ENCODE measurements at places on chromosomes 16 and 17.

- no peak for DNase-seq
Measured at GRCh38 chr17:17462048-17462824, 14.6 kb upstream of the MED9 start.

DNA sequence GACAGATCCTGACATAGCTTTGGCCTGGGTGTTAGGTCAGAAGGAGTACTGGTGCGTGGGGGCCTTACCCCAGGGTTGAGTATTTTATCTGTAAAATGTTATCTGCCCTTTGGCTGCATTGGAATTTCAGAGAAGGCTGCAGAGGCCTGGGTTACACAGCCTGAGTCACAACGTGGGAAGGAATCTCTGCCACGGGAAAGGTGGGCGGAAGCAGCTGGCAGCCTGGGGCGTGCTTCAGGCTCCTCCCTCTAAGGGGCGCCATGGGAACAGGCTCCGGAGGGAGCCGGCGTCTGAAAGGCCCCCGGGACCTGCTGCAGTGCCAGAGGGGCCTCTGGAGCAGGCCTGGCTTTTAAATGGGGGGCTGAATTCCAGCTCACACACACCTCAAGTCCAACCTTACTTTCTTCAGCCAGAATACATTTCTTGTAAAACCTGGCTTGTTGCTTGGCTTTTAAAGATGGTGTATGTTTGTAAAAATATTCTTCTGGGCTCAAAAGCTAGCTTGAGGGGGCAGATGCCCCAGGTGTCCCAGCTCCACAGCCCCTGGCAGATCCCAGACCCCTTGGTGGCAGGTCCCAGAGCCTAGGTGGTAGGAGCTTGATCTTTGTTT lies 142.2 kb downstream of the RAB11FIP4 start:
- no peak for DNase-seq

DNA sequence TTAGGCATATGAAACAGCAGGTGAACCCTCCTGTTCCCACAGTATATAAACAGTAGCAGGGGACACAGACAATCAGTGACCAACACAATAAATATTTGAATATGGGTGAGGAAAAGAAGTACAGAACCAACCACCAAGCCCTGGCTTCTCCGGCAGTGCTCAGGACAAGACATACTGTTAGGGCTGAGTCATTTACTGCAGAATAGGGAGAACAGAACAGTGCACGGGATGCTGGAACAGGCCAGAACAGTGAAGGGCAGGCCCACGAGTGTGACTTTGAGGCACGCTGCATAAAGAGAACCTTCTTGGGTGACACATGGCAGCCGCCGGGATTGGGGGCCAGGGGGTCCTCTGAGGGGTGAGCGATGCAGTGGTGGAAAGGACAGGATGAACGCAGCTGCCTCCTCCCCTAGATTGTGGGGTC lies 160.4 kb downstream of the CMIP start:
- no peak for DNase-seq

- DNase-seq, result no peak
Measured at GRCh38 chr16:73361061-73361460, 313.1 kb upstream of the ZFHX3 start.

- no peak for DNase-seq
Measured at GRCh38 chr16:15610369-15610871, 32.5 kb downstream of the MARF1 start.

DNA sequence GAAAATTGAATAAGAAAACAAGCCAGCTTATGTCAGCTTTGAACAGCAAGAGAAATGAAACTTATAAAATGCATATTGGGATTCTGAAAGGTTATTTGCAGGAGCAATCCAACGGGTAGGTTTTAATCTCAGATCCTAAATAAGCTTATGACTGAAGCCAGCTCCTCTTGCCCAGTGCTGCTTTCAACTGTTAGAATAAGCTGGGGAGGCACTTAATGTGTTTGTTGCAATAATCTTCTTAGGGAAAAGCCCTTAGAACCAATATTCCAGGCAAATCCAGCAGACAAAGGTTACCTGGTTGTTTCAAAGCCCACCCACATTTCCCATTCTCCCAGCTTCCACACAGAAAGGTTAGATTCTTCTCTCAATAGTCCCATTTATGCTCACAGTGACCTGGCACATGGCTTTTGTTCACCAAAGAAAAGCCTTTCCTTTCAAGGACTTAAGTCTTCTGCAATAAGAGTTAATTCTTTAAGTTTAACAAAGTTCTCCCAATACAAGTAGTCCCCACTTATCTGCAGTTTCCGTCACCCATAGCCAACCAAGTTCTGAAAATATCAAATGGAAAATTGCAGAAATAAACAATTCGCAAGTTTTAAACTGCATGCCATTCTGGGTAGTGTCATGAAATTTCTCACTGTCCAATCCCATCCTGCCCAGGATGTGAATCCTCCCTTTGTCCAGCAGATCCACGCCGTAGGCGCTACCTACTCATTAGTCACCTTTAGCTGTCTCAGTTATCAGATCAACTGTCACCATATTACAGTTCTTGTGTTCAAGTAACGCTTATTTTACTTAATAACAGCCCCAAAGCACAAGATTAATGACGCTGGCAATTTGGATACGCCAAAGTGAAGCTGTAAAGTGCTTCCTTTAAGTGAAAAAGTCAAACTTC lies 5.9 kb downstream of the TEX2 start:
- DNase-seq, result no peak

- DNase-seq, result no peak
Measured at GRCh38 chr17:57402681-57403180, 146.4 kb downstream of the MSI2 start.

GRCh38 chr17:71437166-71437565 lies 683.7 kb upstream of the SOX9 start:
- DNase-seq, result no peak

DNA sequence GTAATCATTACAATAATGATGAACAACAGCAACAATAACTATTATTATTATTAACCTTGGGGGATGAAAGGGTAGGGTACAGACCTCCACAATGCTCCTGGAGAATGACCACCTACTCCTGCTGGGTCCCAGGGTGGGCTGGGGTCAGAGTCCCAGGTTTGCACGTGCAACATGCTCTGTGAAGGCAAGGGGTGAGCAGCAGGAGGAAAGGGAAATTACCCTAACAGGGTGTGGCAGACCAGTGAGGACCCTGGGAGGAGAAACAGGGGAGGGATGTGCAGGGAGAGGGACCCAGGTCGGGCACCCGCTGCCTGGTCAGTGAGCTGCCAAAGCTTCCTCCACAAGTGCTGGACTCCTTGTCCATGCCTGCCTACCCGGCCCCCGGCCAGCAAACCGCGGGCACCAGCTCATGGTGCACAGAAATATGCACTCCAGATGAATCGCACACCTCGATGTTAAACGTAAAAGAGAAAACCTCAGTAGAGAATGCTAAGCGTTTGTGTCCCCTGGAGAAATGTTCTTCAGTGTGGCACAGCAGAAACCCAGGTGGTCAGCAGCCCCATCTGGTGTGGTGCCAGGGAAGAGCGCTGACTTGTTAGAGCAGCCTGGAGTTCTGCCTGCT lies 767.1 kb downstream of the KCNJ18 start:
- no peak for DNase-seq

DNA sequence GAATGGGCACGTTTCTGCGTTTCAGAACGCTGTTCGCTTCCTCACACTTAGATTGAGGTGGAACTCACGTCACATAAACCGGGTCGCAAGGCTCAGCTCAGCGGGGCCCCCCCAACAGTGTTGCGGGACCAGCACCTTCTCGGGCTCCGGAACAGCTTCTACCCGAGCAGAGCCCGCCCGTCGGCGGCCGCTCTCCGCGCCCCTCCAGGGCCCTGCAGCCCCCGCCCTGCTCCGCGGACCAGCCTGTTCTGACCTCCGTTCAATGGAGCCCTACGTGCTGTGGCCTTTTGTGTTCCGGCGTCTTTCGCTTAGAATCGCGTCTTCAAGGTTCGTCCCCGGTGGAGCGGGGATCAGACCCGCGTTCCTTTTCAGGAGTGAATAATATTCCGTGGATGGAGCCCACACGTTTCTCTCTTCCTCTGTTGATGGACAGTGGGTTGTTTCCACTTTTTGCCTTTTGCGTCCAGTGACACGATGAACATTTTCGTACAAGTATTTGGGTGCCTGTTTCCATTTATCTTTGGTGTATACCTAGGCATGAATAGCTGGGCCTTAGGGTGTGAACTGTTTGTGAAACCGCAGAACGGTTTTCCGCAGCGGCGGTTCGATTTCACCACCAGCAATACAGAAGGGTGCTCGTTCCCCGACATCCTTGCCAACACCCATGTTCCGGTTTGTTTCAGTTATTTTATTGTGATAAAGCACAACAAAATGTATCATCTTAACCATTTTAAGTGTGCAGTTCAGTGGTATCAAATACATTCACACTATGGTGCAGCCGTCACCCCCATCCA lies 2.3 kb upstream of the SLC22A31 start:
- DNase-seq, result no peak

- no peak for DNase-seq
Measured at GRCh38 chr16:50880926-50881325, 139.0 kb downstream of the CYLD start.

DNA sequence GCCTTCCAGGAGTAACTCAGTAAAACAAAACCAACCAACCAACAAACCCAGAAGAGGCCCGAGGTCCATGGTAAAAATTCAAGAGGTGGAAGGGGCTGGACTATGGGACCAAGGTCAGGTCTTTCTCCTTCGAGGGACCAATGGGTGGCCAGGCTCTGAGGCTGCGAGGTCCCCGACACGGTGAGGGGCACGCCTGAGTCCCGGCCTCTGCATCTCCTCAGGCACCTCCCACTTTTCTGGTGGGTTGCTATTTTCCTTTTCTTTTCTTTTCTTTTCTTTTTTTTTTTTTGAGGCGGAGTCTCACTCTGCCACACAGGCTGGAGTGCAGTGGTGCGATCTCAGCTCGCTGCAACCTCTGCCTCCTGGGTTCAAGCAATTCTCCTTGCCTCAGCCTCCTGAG lies 18.0 kb downstream of the CD7 start:
- DNase-seq, result no peak

DNA sequence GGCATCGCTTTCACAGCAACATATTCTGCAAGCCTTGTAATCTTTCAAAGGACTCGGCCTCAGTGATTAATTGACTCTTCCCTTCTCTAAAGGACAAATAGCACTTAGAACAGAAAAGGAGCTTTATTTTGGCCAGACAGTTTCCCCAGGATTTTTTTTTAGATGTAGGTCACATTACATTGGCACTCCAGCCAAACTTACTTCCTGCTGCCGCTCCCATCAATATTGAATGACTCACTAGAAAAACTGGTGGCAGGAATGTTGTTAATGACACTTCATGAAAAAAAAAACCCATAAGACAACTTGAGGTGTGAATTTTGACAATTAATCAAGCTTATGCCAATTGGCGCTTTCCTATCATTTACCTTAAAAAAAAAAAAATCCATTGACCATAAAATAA lies 432.6 kb downstream of the TOX3 start:
- DNase-seq, result no peak

GRCh38 chr16:72818236-72818845 lies 229.6 kb downstream of the ZFHX3 start:
- no peak for DNase-seq

DNA sequence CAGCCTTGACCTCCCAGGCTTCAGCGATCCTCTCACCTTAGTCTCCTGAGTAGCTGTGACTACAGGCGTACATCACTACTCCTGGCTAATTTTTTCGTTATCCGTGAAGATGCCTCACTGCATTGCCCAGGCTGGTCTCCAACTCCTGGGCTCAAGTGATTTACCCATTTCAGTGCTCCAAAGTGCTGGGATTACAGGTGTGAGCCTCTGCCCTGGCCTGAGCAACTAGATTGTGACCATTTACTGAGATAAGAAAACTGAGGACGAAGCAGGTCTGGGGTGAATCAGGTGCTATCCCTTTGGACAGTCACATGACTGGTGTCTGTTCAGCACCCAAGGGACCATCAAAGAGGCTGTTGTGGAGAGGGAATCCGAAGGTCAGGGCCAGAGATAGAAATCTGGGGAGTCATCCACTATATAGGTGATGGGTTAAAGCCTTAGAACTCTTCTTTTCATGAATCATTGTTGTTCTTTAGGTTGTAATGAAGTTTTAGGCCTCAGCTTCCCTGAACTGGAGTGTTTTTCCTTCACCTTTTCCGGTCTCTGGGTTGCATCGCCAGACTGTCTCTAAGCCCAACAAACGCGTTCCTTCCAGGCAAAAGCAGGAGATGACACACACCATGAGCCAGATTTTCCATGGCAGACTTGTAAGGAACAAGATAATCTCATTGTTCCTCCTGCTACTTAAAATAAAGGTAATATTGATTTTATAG lies 62.5 kb downstream of the FTO start:
- DNase-seq, result no peak

DNA sequence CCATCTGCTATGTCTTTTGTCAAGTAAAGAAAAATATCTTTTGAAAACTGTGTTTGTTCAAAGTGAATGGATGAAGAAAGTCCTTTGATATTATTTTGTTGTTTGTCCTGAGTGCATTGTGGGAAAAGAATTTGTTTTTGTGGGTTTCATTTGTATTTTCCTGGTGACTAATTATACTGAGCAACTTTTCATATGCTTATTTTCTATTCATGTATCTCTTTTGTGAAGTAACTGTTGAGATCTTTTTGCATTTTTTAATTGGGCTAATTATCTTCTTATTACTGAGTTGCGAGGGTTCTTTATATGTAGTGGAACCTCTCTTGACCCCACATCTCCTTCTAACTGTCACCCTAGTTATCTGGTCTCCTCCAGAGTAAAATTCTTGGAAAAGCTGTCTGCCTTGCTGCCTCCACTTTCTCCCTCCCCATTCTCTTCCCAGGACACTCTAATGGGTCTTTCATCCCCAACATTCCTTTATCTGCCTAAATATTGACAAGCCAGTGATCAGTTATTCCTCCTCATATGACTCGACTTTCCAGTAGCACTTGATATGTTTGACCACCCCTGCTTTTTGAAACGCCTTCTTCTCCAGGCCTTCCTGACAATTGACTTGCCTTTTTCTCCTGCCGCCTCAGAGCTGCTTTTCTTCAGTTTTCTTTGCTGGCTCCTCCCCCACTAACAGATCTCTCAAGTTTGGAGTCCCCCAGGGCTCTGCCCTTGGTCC lies 117.6 kb upstream of the HAS3 start:
- no peak for DNase-seq

DNA sequence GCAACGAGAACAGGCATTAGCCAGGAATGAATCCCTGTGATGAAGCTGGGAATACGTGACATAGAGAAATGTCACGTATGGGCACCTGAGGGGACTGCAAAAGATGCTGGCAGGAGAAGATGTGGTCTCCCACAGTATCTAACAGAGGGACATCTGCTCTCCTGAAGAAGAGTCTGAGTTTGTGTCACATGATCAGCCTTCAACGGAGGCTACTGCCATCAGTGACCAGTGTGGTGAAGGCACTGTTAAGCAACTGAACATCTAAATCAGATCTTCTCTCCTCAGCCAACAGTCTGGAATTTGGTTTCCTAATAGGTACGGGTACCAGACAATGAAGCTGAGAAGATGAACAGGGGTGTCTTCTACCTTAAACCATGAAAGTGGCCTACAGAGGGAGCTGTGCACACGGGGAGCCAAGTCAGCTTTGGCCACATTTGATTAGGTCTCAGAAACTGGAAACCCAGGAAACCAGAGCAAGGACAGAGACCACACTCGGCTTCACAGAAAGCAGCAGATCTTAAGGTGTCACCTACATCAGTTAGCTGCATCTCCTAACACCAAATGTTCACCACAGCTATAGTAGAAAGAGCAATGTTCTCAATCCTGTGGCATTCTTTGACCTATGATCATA lies 41.8 kb downstream of the BRD7 start:
- DNase-seq, result no peak

GRCh38 chr16:80623376-80623775 lies 82.6 kb downstream of the DYNLRB2 start:
- DNase-seq, result no peak
